ENCODE measurements at places on chromosomes 5 and 9.

DNA sequence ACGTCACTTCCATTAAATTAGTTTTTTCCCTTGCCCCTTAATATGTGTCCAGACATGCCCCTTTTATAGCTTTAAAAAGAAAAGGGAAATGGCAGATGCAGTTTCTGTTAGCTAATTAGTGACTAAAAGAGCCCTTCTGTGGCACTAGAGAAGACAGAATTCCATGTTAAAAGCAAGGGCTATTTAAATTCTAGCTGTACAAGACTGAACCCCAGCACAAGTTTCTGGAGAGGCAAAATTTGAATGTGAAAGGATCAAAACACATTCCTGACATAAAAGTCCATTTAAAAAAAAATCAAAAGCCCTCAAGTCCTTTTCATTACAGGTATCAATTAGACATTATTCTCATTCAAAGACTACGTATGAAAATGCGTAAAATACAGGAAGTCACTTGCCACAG, 78.7 kb downstream of the HAPLN1 start:
- DNase-seq, result no peak

GRCh38 chr5:54988218-54988617, 2.8 kb upstream of the ESM1 start:
- no peak for DNase-seq

GRCh38 chr5:116764941-116765340, 190.3 kb upstream of the SEMA6A start:
- no peak for DNase-seq

GRCh38 chr5:158309088-158309807, 450.3 kb upstream of the CLINT1 start:
- no peak for DNase-seq

- DNase-seq, result no peak
These were observed 196.9 kb upstream of the PANK3 start for GRCh38 chr5:168776070-168776469.

Measured in activated T-cell treated with anti-CD3 and anti-CD28 coated beads, Interleukin-2, amount 50 U/mL, for 48 hours (primary cell).